ENCODE measurements at places on chromosomes 16 and 17.

GRCh38 chr16:57846078-57846697 is 43.9 kb upstream of the KIFC3 start:
- no peak for DNase-seq

DNA sequence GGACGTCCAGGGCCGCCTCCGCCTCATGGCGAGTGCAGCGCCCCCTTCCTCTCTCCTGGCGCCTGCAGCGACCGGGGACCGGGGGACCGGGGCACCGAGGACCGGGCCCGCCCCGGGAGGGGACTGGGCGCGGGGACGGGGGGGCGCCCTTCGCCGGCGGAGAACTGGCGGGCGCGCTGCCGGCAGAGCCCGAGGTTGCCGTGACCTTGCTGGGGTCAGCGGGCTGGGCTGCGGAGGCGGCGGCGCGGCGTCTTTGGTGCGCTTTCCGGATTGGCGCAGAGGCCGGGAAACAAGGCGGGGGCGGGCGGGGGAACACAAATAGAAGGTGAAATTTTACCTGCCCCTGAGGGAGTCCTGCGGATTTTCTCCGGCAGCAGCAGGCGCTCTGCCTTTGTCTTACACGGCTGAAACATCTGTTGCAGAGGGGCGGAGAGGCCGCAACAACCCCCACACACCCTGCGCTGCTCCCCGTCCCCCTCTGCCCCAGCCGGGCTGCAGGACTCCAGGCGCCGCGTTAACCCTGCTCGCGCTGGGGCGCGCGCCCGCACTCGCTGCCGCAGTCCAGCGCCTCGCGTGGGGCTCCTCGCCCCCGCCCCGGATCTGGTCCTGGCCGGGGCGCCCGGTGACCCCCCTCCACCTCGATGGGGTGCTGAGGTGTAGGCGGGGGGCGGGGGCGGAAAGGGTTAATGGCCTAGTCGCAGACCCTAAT is 53.5 kb downstream of the SREBF1 start:
- DNase-seq: peak; percentile 63

GRCh38 chr17:81120695-81121621 is 44.3 kb upstream of the PVALEF start:
- no peak for DNase-seq

- no peak for DNase-seq
Measured at GRCh38 chr17:66183529-66183928, 8.4 kb downstream of the CEP112 start.

DNA sequence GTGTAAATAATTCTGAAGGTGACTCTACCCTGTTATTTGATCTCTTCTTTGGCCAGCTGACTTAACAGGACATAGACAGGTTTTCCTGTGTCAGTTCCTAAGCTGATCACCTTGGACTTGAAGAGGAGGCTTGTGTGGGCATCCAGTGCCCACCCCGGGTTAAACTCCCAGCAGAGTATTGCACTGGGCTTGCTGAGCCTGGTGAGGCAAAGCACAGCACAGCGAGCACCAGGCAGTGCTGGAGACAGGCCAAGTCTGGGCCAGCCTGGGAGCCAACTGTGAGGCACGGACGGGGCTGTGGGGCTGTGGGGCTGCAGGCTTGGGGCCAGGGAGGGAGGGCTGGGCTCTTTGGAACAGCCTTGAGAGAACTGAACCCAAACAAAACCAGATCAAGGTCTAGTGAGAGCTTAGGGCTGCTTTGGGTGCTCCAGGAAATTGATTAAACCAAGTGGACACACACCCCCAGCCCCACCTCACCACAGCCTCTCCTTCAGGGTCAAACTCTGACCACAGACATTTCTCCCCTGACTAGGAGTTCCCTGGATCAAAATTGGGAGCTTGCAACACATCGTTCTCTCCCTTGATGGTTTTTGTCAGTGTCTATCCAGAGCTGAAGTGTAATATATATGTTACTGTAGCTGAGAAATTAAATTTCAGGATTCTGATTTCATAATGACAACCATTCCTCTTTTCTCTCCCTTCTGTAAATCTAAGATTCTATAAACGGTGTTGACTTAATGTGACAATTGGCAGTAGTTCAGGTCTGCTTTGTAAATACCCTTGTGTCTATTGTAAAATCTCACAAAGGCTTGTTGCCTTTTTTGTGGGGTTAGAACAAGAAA is 5.1 kb downstream of the STH start:
- no peak for DNase-seq

DNA sequence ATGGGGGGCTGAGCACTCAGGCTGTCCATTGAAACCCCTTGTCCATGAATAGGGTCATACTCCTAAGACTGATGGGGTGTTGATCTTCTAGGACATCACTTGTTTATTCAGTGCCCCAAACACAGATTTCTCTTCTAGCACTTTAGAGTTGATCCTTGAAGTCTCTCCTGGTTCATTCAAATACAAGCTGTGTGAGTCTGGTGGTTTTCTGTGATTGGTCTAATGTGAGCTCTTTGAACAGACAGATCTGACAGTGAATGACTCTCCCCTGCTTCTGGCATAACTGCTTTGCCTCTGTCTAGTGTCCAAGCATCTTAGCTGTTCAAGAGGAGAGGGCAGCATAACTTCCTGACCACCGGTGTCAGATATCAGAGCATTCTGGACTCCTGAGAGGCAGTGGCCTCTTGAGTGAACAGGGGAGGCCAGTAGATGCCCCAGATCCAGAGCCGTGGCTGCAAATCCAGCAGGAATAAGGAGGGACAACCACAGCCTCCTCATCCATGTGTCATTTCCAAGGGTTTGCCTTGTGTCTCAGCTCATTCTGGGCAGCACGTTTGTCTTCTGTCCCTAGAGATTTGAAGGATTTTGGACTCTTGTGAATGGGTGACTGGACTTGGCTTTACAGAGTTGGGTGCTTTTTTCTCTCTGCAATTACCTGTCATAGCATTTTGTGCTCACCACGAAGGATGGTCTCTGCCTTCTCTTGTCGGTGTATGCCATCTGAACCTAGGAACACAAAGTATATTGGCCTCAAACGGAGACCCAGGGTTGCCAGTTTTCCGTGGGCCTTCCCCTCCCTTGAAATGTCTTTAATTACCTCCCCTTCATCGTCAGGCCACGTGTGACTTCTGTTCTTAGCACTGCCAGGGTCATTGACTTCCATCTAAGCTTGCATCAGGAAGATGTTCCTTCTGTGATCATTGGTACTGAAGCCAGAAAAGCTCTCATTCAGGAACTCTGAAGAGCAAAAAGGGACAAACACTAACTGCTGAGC is 13.9 kb upstream of the CLEC18C start:
- DNase-seq: no peak

GRCh38 chr17:67258821-67259468 is 13.9 kb upstream of the HELZ start:
- no peak for DNase-seq

- no peak for DNase-seq
Measured at GRCh38 chr17:41932816-41933389, 2.5 kb downstream of the ODAD4 start.
